Activated CD8-positive, alpha-beta memory T cell treated with anti-CD3 and anti-CD28 coated beads for 4 hours (primary cell): ENCODE measurements at places on chromosomes 6 and 20.

GRCh38 chr20:41619360-41620100 is 1.4 kb upstream of the CHD6 start:
- DNase-seq, result no peak

DNA sequence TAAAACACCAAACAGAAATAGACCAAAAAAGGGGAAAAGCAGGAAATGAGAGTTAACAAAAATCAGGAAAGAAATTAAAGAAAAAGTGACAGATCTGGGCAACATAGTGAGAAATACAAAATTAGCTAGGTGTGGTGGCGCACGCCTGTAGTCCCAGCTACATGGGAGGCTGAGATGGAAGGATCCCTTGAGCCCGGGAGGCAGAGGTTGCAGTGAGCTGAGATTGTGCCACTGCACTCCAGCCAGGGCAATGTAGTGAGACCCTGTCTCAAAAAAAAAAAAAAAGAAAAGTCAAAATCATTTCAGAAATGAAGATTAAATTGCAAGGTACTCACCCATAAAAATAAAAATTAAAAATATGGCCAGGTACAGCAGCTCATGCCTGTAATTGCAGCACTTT is 13.0 kb upstream of the GRM4 start:
- no peak for DNase-seq

- DNase-seq, result no peak
Observed at GRCh38 chr6:110646419-110646698, 168.9 kb downstream of the CDK19 start.

- no peak for DNase-seq
Observed at GRCh38 chr6:14189074-14189473, 71.5 kb downstream of the CD83 start.

DNA sequence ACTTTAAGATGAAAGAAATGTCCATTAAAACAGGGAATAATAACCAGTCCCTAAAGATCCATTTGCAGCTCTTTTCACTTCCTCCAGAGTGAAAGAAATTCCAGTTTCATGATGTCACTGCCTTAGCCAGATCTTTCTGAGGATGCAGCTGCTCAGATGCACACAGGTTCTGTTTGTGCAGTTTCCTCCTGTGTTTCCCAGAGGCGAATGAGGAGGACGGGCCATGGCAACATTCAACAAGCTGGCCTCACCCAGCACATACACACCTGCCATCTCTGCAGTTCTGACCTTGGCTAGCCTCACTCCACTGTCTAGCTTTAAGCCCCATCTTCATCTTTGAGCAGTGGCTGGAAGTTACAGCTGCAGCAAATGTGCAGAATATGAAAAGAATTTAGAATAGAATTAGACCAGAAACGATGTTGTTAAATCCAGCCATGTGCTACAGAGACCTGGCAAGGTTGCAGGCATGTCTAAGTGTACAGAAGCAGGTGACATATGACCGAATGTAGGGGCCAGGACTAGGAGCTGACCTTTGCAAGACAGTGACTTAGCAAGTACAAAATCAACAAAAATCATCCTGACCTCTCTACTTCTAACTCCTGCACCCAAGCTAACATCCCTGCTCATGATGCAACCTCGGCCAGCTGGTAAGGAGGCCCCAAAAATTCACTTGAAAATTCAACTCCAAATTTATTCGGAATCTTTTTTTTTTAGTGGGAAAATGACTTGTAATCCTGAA is 35.0 kb downstream of the FAM50B start:
- no peak for DNase-seq

GRCh38 chr6:33693186-33694105 is 18.1 kb downstream of the UQCC2 start:
- no peak for DNase-seq

DNA sequence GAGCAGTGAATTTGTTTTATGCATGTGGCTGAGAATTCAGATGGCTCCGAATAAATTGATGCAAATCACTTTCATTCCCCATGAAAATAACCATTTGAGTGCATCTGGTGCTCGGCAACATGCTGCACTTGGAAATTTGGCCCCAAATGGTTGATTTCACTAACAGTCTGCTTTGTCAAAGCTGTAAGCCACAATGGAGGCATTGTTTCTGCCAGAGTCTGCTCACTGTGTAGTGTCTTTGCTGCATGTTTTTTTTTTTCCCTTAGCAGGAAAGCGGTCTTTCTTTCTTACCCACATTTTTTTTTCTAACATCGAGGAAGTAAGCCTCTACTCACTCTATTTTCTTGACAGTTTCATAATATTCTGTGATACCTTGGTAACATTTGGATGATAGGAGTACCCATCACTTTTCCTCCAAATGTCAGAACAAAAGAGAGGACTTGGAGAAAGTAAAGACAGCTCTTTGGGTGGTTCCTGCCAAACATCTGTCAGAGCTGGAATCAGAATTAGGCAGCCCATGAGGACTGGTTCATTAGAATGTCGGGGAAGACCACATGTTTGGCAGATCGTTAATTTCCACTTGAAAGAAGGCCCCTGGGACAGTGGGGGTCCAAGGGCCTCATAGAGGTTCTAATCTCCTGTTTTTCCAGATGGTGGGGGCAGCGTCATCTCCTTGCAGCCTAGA is 149.5 kb downstream of the DOK5 start:
- DNase-seq, result no peak

DNA sequence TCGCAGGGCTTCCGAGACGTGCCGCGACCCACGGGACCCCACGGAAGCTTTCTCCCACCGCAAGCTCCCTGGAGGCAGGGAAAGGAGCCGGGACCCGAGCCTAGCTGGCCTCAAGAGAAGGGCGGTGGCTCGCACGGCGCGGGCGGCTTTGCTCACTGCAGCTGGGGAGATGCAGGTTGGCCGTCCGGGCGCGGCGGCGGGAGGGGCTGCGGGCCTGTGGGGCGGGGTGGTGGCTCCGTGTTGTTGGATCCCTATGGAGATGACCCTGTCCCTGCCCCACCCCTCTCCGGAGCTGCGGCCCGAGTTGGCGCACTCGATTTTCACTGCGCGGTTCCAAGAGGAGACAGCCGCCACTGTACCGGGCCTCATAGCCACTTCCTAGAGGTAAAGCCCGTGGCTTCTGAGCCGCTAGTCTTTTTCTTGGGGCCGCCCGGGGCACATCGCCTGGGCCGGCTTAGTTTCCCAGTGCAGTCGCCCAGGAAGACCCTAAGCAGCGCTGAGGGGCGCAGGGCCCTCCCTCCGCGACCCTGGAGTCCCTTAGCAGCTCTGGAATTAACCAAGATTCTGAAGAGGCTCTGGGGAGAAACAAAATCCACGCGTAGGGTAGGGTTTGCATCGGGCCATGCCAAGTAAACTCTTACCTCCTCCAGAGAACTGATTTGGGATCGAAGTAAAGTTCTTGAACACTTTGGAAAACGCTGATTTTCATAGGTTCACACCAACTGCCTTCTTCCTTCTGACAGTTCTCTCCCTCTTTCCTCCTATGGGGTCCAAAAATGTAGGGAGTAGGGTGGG is at the start of gene ECT2L:
ECT2L (plus strand) TSS at position 279 of the 795 bp plus-strand sequence. CDS start 17,188 bp downstream, outside the sequence.
- DNase-seq, result no peak

GRCh38 chr20:44079291-44079690 is 107.7 kb downstream of the JPH2 start:
- DNase-seq, result no peak

DNA sequence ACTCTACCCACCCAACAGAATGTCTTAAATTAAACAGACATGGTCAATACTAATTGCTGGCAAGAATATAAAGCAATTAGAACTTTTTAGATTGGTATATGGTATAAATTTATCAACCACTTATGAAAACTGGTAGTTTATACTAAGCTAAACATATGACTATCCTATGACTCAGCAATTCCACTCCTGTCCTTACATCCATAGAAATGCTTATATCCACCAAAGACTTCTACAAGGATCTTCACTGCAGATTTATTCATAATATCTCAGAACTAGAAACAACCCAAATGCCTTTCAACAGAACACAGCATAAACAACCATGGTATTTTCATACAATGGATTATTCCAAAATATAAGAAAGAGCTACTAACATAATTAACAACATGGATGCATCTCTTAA is 4.6 kb downstream of the ZNF184 start:
- DNase-seq, result no peak

- no peak for DNase-seq
Observed at GRCh38 chr20:41058674-41059635, 30.3 kb downstream of the TOP1 start.

GRCh38 chr6:134740473-134741199 is 209.3 kb downstream of the ALDH8A1 start:
- no peak for DNase-seq

DNA sequence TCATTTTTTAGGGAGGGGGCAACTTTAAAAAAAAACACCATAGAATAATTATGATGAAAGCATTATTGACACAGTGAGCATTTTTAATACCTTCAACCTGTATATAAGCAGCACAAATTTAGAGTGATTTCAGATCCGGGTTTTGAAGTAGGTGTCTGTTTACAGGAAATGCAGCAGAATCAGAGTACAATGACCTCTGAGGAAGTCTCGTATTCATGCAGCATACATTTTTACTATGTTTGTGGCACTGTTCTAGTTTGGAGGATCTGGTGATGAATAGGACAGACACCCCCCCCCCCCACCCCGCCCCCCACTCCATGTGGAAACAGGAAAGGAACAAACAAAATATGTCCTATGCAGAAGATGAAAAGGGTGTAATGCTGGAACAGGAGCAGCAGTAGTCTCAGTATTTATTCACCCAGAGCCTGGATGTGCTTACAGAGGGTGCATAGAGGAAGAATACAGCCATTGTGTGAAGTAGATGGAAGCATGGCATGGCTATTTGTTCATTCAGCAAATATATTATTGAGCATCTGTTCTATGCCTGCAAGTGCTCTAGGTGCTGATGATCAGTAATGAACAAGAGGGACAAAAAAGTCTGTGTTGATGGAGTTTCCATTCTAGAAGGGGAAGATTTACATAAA is 19.7 kb downstream of the VAPB start:
- DNase-seq, result no peak

DNA sequence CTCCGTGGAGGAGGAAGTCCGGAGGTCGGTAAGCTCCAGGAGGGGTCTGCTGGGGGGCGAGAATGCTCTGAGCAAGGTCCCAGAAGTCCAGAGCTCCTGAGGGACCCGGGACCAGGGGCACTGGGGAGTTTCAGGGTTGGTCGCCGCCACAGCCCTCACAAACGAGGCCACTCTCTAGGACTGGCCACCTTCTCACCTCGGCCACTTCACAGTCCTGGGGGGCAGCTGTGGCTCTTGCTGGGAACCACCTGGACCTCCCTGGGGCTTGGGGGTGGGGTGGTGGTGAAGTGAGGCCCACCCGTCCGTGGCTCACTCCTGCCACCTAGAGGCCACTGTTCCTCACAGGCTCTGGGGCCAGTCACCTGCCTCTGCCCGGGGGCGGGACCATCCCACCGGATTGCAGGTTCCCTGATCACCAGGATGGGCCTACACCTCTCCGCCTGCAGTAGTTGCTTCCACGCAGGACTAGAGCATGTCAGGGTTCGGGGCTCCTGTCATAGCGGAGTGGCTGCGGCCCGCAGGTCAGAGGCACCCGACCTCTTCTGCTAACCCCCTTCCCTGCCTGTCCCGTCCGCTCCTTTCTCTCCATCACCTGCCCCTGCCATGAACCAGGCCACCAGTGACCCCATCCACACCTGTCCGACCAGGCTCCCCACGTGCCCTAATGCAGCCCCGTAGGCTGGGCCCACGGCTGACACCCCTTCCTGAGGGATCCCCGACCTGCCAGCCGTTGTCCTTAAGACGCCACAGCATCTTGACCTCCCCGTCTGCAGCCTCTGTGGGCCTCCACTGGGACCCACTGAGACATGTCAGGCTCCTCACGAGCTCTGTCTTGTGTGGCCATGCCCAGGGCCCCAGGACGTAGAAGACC is 5.1 kb upstream of the TCEA2 start:
- peak; percentile 58 for DNase-seq

DNA sequence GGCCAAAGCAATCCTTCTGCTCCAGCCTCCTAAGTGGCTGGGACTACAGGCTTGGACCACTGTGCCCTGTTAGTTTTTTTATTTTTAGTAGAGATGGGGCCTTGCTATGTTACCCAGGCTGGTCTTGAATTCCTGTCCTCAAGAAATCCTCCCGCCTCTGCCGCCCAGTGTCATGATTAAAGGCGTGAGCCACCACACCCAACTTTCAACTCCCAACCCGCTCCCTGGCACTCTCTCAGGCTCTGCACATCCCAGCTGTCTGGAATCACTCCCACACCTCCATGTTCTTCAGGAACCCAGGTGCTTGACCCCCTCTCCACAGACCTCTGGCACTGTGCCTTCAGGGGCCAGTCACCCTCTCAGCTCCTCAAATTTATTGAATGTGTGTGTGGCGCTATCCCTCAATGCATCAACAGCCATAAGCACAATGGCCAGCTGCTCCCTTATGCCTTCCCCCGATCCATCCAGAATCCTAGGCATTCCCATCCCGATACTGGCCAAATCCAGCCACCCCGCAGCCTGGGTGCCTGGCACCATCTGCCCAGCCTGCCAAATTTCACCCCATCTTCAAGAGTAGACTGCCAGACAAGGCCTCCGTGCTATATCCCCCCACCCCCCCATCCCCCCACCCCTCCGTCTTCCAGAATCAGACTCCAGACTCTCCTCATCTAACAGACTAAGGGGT is 647 bp upstream of the POU5F1 start:
- no peak for DNase-seq

DNA sequence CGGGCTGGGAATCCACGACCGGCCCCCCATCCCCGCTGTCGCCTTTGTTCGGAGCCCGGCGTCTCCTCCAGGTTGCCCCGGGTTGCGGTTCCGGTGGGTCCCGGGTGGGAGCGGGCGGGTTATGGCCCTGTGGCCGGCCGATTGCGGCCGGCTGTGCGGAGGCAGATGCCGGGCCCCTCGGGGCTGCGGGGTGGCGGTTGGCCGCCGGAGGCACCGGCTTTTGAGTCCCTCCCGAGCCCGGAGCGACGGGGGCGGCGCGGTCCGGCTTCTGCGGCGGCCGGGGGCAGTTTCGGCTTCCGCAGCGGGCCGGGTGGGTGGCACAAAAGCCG is 431 bp downstream of the LOC128125822 start:
- DNase-seq, result peak; percentile 4

GRCh38 chr6:150712505-150713252 is 113.0 kb downstream of the PLEKHG1 start:
- no peak for DNase-seq

GRCh38 chr20:20363434-20363798 is 4.5 kb upstream of the INSM1 start:
- no peak for DNase-seq

GRCh38 chr6:104940893-104941728 is 15.8 kb upstream of the LIN28B start:
- no peak for DNase-seq

DNA sequence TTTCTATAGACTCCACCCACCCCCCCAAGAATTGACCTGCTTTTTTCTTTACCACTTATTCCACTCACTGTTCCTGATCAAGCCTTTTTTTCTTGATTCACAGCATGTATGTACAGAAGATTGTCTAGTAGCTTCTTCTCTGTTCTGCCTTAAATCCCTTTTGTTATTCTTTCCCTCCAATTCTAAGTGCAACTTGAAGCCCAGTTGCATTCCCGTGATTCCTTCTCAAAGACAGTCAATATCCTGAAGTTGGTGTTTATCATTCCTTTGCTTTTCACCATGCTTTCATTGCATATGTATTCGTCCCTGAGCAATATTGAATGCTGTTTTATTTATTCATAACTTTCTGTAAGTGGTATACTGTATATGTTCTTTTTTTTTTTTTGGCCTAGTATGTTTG is 21.0 kb downstream of the XRN2 start:
- no peak for DNase-seq
